Activated T-helper 1 cell treated with anti-CD3 and anti-CD28 coated beads, Interleukin-12 subunit alpha, Interleukin-12 subunit beta, Interleukin-2, Interleukin-4 antibody, amounts not matched to agents 30 ng/mL and 10 ng/mL and 1 ng/mL, durations not matched to agents 14 hours and 24 hours and 36 hours (primary cell): ENCODE measurements at places on chromosomes 12 and 14.

DNA sequence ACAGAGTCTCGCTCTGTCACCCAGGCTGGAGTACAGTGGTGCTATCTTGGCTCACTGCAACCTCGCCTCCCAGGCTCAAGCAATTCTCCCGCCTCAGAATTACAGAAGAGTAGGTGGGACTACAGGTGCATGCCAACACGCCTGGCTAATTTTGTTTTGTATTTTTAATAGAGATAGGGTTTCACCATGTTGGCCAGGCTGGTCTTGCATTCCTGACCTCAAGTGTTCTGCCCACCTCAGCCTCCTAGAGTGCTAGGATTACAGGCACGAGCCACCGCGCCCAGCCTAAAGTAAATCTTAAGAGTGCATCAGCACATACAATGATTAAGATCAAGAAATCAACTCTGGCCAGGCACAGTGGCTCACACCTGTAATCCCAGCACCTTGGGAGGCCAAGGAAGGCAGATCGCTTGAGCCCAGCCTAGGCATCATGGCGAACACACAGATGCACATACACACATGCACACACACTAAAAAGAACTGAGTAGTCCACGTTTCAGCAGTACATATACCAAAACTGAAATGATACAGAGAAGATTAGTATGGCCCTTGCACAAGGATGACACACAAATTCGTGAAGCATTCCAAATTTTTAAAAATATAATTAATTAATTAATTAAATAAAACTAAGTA is 65.0 kb downstream of the HECTD1 start:
- no peaks in the 10 kb centered on the region for H3K4me1 ChIP-seq
- DNase-seq: no peak

GRCh38 chr12:29201296-29201695 is 52.2 kb downstream of the FAR2 start:
- H3K4me1 ChIP-seq: no peaks in the 10 kb centered on the region
- peaks cover 1% of the 10 kb centered on the region for H3K36me3 ChIP-seq
- no peak overlapping the region for H3K4me3 ChIP-seq
- no peak for DNase-seq

- DNase-seq: no peak
- no peaks in the 10 kb centered on the region for H3K27me3 ChIP-seq
- H3K27ac ChIP-seq: no peak overlapping the region
- no peak overlapping the region for H3K4me3 ChIP-seq
Measured at GRCh38 chr12:45246236-45246635, 30.3 kb downstream of the ANO6 start.

- H3K27ac ChIP-seq: no peak overlapping the region
- DNase-seq: no peak
- no peaks in the 10 kb centered on the region for H3K36me3 ChIP-seq
Measured at GRCh38 chr12:1525858-1526257, 68.5 kb downstream of the FBXL14 start.

GRCh38 chr14:106845286-106846087 is 1319.1 kb downstream of the TMEM121 start:
- no peak for DNase-seq
- peak overlapping the region; percentile 90 for H3K4me3 ChIP-seq
- no peaks in the 10 kb centered on the region for H3K36me3 ChIP-seq
- peaks cover 28% of the 10 kb centered on the region for H3K4me1 ChIP-seq

DNA sequence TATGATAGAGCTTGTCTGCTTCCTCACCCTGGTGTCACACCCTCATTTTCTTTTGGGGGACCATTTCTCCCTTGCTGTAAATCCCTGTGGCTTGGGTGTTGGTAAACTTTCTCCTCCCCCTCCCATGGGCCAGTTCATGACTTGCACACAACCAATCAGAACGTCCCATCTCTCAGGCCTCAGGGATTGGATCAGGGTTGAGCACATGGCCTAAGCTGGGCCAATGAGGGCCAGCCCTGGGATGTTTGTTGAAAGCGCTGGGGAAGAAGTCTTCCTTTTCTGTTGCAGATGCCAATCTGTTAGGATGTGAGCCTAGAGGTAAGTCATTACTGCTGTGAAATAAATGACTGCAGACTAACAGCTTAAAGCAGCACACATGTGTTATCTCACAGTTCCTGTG is 136.7 kb downstream of the AACS start:
- no peak overlapping the region for H3K4me3 ChIP-seq
- H3K4me1 ChIP-seq: no peaks in the 10 kb centered on the region
- no peak for DNase-seq
- peaks cover 14% of the 10 kb centered on the region for H3K27me3 ChIP-seq
- H3K27ac ChIP-seq: no peak overlapping the region
- no peaks in the 10 kb centered on the region for H3K36me3 ChIP-seq

GRCh38 chr12:105060715-105061378 is 23.4 kb downstream of the ALDH1L2 start:
- no peak overlapping the region for H3K27ac ChIP-seq
- peaks cover 7% of the 10 kb centered on the region for H3K4me1 ChIP-seq
- no peak for DNase-seq
- H3K36me3 ChIP-seq: peaks cover 2% of the 10 kb centered on the region
- no peak overlapping the region for H3K4me3 ChIP-seq

GRCh38 chr12:82554529-82554928 is 132.2 kb upstream of the TMTC2 start:
- H3K4me1 ChIP-seq: no peaks in the 10 kb centered on the region
- no peaks in the 10 kb centered on the region for H3K36me3 ChIP-seq
- H3K4me3 ChIP-seq: no peak overlapping the region
- H3K27me3 ChIP-seq: no peaks in the 10 kb centered on the region
- DNase-seq: no peak
- no peak overlapping the region for H3K27ac ChIP-seq

- H3K27me3 ChIP-seq: peaks cover 9% of the 10 kb centered on the region
- peaks cover 1% of the 10 kb centered on the region for H3K36me3 ChIP-seq
- H3K4me1 ChIP-seq: peaks cover 37% of the 10 kb centered on the region
- H3K27ac ChIP-seq: no peak overlapping the region
- H3K4me3 ChIP-seq: no peak overlapping the region
- DNase-seq: no peak
Measured at GRCh38 chr12:14993117-14993516, 20.3 kb downstream of the PDE6H start.

DNA sequence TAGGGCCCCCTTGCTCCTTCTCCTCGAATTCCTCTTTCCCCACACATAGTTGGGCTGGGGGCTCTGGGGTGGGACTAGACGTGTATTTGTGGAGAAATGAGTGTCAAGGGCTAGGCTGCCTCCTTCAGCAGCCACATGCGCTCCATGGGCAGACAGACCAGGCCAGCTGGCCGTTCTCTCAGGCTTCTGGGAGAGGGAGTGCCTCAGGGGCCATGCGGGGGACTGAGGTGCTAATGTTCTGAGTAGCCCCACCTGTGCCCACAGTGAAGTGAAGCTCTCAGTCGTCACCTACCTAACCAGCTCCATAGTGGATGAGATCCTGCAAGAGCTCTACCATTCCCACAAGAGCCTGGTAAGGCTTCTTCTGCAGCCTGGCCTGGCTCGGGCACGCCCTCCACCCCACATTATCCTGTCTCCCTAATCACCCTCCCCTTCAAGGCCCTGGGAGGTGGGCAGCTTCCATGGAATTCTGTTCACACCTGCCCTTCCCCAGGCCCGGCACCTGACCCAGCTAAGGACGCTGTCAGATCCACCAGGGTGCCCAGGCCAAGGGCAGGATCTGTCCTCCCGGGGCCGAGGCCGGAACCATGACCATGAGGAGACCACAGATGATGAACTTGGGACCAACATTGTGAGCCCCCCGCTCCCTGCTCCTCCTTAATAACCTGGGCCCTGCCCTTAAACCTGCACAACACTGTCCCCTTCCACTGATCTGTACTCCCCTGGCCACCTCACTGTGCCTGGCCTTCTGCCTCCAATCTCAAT is 9.0 kb upstream of the CPNE6 start:
- DNase-seq: no peak
- peaks cover 5% of the 10 kb centered on the region for H3K4me1 ChIP-seq
- H3K36me3 ChIP-seq: no peaks in the 10 kb centered on the region
- peaks cover 1% of the 10 kb centered on the region for H3K27me3 ChIP-seq

- DNase-seq: no peak
- peaks cover 4% of the 10 kb centered on the region for H3K27me3 ChIP-seq
- no peaks in the 10 kb centered on the region for H3K36me3 ChIP-seq
- H3K27ac ChIP-seq: no peak overlapping the region
Measured at GRCh38 chr12:67045650-67046049, 223.5 kb upstream of the CAND1 start.
